Heart left ventricle (tissue), 16 donors: ENCODE measurements at places on chromosomes 12 and 14. TPM values are rescaled to one million over a fixed set of nuclear protein-coding genes. Genes with fewer than 3 reads are reported as not detected.

PRB2 gene
- not detected for total RNA-seq

GRCh38 chr14:69039288-69039628 lies 60.2 kb upstream of the ACTN1 start:
- no peaks in the 10 kb centered on the region for H3K27me3 ChIP-seq
- H3K36me3 ChIP-seq: no peaks in the 10 kb centered on the region
- no peaks in the 10 kb centered on the region for H3K4me1 ChIP-seq
- DNase-seq: no peak
- no peak overlapping the region for H3K4me3 ChIP-seq

RPGRIP1 gene
- 0.81 TPM for total RNA-seq

DNA sequence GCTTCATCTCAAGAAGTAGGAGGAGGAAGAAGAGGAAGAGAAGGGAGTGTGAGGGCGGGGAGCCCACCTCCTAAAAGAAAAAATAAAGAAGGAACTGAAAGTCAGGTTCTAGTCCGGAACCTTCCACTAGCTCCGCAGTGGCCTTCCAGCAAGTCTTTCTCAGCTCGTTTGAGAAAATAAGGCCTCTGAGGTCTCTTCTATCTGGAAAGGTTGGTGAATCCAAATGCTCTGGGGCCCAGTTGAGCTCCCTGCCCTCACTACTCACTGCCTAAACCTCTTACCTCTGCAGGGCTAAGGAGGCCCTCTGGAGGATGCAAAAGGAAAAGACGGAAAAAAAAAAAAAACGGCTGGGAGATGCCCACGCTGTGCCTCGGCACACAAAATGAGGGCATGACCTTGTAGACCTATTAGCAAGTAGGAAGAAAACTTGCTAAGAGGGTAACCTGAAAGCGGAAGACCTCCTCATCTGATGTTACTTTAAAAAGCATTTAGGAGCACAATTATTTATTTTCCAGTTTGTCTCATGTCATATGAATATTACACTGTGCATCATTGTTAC lies 35.9 kb downstream of the FBLN5 start:
- no peaks in the 10 kb centered on the region for H3K36me3 ChIP-seq
- DNase-seq: no peak
- no peak overlapping the region for H3K27ac ChIP-seq
- H3K4me3 ChIP-seq: no peak overlapping the region
- no peaks in the 10 kb centered on the region for H3K27me3 ChIP-seq
- no peaks in the 10 kb centered on the region for H3K4me1 ChIP-seq
